ENCODE measurements at places on chromosomes 7 and 10.

DNA sequence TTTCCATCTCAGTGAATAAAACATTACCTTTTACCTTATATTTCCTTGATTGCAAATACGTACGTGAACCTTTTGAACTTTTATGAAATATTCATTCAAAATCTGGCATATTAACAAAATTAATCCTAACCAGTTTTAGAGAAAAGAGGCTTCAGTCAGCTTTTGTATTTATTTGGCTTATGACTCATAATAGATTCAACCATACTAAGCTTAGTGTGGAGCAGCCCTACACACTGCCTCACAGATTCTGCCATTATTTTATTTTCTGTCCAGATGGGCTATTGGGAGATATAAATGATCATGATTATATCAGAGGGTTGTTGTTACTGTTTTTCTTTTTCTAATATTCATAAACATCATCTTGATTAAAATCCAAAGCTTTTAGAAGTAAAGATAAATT, 325.5 kb downstream of the GPR37 start:
- DNase-seq: no peak

DNA sequence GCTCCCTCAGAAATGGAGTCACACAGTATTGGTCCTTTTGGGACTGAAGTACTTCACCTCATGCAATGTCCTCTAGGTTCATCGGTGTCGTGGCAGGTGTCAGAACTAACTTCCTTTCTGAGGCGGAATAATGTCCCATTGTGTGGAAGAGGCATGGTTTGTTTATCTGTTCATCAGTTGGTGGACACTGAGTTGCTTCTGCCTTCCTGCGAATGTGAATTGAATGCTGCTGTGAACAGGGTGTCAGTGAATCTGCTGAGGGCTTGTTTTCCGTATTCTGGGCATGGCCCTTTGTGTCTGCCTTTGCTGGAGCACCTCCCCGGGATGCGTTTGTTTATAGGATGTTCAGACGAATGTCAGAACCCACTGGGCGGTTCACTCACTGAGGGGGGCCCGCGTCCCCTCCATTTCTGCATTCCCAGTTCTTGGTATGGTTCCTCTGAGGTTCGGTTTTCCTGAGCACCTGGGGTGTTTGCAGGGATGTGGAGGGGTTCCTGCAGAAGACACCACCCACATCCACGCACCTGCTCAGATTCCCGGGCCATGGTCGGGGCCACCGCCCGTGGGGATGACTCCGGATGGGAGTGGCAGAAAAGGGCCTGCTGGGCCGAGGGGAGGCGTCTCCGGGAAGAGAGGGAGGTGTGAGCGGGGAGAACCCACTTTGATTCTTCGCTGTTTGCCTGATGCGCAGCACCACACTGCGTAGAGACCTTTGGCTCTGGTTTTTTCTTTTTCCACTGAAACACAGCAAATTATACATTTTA, 33.1 kb downstream of the CHST12 start:
- DNase-seq: no peak

- no peak for DNase-seq
Observed at GRCh38 chr7:119802147-119802546, 470.8 kb upstream of the KCND2 start.

DNA sequence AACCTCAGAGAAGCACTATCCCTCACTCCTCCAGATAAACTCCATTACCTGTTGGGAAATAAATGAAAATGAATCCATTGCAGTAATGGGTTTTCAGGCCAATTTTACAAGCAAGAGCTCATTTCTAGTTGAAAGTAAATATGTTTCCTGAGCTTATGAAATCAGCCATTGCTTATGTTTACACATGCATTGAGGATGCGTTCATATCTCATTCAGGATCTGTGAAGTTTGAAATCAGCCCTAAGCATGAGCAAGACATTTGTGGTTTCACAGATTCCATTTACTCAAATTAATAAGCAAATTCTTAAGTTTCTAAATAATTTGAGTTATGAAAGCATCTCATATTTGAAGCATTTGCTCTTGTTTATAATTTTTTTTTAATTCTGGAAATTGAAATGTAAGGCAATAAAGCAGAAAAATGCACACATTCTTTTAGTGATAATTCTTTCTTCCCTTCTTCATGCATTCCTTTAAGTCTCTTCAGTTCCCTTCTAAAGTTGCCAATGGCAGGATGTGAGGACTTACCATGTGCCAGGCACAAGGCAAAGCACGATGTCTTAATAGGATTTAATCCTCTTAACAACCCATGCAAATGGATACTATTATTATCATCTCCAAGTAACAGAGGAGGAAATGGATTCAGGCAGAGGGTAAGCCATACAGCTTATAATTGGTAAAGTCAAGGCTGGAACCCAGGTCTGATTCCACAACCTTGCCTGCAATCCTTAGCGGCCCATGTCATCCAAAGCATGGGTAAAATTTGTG, 35.0 kb upstream of the CTTNBP2 start:
- no peak for DNase-seq

DNA sequence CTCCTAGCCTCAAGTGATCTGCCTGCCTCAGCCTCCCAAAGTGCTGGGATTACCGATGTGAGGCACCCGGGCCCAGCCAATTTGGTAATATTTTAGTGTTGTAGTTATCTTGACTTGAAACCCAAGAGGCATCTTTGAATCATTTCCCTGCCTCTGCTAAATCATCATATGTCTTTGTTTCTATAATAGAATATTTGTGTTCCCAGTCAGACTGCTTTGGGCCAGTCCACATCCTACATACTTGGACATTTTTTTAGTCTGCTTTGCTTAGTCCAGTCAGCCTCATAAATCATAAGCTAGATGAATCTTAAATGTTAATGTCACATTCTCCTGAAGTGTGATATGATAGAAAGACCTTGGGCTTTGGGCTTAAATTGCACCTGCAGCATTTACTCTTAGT, 5.9 kb downstream of the STAM start:
- DNase-seq: no peak

DNA sequence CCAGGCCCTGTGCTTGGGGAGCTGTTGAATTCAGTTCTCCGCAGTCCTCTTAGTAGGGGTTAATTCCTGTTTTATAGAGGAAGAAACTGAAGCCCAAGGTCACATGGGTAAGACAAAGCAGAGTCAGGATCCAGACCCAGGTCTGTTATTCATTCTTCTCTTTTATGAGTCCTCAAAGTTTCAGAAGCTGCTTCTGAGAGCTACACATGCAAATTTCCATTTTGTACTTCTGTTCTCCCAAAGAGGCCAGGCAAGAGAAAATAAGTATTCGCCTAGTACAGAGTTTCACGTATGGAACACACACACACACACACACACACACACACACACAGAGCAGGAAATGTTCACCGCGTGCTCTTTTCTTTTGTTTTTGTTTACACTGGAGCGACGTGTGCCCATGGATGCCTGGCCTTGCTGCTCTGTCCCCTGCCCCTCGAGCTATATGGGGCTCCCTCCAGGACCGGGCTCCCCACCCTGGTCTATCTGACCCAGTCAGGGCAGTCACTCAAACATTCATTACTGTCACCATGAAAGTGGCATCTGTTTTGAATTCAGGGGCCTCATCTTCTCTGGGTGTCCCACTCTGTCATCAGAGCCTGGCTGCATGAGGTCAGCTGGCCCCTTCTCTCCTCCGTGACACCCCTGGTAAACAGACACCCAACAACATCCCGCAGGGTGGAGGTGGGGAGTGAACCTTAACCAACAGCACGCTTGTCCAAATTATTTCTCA, 84.4 kb downstream of the TNS3 start:
- no peak for DNase-seq

GRCh38 chr7:93575555-93576399, 1.3 kb upstream of the CALCR start:
- no peak for DNase-seq

- no peak for DNase-seq
Observed at GRCh38 chr10:70940834-70941568, 52.6 kb upstream of the PCBD1 start.

- DNase-seq: no peak
Observed at GRCh38 chr7:1103789-1104515, 16.0 kb downstream of the GPER1 start.

GRCh38 chr7:158350166-158350900, 237.3 kb downstream of the PTPRN2 start:
- DNase-seq: no peak

- DNase-seq: no peak
Observed at GRCh38 chr7:129443612-129444011, 9.4 kb downstream of the STRIP2 start.

DNA sequence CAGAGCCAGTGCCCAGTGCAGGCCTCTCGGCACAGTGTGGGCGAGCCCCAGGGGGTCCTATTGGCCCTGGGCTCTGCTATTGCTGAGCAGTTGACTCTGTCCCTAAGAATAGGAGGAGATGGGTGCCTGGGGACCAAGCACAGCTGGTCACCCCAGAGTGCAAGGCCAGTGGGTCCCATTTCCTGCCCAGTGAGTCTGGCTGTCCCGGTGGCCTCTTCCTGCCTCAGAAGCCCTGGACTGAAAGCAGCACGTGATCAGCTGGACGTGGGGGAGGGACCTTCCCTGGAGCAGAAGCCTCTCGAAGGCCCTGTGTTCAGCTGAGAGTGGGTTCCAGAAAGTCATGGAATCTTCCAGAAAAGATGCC, 42.0 kb downstream of the PWWP2B start:
- DNase-seq: no peak

DNA sequence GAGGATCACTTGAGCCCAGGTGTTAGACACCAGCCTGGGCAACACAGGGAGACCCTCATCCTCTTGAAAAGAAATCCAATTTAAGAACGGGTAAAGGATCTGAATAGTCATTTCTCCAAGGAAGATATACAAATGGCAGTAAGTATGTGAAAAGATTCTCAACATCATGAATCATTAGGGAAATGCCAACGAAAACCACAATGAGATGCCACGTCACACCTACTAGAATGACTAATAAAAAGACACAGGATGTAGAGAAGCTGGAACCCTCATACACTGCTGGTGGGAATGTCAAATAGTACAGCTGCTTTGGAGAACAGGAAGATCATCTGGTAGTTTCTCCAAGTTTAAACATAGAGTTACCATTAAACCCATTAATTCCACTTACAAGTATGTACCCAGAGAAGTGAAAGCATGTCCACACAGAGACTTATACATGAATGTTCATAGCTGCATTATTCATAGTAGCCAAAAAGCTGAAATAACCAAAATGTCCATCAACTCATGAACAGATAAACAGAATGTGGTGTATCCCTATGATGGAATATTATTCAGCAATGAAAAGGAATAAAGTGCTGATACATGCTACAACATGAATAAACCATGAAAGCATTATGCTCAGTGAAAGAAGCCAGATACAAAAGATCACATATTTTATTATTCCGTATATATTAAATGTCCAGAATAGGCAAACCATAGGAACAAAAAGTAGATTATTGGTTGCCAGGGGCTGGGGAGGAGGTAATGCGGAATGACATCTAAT, 13.1 kb upstream of the ZMIZ2 start:
- DNase-seq: peak; percentile 83

DNA sequence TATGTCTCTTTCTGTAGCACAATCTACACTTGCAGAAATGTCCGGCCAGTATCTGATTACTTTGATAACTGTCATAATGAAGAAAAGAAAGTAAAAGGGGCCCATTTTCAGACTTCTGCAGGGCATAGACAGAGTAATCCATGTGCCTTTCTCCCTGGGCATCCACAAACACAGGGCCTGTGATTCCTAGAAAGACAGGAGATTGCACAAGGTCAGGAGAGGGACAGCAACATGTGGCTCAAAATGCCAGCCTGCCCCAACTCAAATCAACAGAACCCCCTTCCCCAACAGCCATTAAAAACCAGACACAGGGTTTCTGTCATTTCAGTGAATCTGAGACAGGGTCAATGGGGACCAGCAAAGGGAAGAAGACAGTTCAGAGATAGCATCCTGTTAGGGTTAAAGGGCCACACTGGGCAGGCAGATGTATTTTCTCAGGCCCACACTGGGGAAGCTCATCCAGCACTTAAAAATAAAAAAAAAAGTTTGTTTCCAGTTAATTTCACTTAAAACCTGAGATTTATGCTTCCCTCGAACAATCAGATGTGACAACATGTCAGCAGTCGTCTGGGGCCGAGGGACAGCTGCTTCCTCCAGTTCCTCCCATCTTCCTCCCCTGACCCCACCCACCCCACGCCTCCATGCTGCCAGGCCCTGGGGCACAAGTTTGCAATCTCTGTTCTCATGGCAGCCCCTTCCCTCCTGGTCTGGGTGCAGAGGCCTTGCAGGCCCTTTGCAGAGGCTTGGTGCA, 30.7 kb upstream of the ACSL5 start:
- no peak for DNase-seq

DNA sequence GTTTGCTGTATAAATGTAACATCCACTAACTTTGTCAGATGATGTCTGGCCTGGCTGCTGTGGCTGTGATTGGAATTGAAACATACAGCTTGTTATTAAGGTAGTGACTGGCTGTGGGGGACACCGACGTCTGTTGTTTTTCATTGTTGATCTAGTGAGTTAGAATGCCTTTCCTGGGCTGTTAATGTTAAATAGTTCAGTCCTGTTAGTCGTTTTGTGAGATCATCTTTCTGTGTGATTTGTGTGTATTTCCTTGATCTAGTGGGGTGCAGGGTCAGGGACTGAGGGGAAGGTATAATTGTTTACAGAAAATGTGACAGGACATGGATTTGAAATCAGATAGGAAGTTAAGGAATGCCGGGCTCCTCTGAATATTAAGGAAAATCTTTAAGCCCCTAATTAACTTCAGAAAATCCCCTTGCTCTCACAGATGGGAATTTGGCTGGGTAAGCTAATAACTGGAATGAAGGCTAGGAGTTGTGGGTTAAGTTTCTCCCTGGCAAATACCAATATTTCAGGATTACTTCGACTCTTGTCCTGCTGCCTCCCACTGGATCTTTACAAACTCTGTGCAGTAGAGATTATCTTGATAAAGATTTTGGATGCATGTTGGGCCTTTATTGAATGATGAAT, 163.1 kb downstream of the AUTS2 start:
- no peak for DNase-seq

DNA sequence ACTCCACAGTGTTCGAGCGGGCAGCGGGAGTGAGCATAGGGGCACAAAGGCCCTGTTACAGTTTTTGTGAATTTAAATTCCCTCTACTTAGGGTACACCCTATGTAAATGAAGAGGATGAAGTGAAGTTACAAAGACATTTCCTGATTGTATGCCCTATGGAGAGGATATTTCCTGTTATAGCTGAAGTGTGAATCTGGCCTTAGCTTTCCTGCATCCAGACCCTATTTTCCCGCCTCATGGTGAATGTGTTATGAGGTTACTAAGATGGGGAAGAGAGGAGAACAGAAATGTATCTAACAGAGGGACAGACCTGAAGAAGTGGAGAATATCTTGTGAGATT, 37.8 kb upstream of the COMMD3 start:
- no peak for DNase-seq
